ENCODE measurements at places on chromosomes 7 and 10.
A peak's percentile ranks its signal among the peaks of the same experiment; 100 is the strongest.

DNA sequence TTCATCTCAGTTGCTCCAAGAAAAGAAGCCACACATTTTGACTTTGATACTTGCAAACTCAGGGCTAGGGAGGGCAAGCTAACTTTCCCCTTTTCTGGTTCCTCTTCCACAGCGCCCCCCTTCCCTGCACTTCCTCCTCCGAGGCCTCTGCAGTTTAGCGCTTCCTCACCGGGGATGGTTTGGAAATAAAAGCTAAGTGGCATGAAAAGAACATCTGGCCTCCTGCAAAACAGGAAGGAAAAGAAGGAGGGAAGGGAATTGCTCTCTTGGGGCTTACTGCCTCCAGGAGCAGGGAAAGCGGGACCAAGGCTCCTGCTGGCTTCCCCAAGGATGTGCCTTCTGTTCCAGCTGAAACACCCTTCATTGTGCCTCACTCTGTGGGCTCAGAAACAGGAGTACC, 42.3 kb downstream of the PRKCQ start:
- no peak for DNase-seq

DNA sequence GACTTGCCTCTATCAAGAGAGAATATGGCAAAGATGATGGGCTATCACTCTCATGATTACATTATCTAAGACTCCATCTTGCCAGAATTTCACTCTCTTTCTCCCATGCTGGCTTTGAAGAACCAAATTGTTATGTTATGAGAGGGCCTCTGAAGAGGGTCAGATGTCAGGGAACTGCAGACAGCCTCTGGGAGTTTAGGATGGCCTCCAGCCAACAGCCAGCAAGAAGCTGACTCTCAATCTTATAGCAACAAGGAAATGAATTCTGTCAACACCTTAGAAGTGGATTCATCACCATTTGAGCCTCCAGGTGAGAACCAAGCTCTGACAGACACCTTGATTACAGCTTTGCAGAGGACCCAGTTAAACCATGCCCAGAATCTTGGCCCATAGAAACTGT, 33.6 kb downstream of the ZNF22 start:
- no peak for DNase-seq

- no peak for DNase-seq
These were observed 974 bp downstream of the KIF11 start for GRCh38 chr10:92593619-92594588.

GRCh38 chr7:46680147-46680546, 759.1 kb upstream of the IGFBP3 start:
- DNase-seq, result no peak

GRCh38 chr10:44591911-44592310, 207.0 kb upstream of the CXCL12 start:
- DNase-seq, result no peak

- no peak for DNase-seq
These were observed 175.9 kb downstream of the CUX1 start for GRCh38 chr7:101993311-101993710.

GRCh38 chr10:87639493-87639892, 20.2 kb upstream of the PAPSS2 start:
- DNase-seq, result no peak

DNA sequence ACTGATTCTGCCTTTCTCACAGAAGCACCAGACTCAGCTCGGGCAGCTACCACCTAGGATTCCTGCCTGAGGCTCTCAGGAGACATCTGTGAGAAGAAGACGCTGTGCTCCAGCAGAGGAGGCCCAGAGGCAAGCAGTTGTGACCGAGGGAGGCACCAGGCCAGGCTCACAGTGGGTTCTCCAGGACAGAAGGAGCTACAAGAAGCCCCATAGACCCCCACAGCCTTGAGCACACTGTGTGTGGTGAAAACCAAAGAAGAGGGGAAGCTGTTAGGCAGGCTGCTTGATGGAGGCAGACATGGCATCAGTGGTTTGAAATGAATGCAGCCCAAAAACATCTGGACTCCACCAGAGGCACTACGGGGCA, 198.8 kb downstream of the GRID1 start:
- DNase-seq, result no peak

- DNase-seq, result no peak
These were observed 5.1 kb downstream of the PRLHR start for GRCh38 chr10:118590334-118590733.

DNA sequence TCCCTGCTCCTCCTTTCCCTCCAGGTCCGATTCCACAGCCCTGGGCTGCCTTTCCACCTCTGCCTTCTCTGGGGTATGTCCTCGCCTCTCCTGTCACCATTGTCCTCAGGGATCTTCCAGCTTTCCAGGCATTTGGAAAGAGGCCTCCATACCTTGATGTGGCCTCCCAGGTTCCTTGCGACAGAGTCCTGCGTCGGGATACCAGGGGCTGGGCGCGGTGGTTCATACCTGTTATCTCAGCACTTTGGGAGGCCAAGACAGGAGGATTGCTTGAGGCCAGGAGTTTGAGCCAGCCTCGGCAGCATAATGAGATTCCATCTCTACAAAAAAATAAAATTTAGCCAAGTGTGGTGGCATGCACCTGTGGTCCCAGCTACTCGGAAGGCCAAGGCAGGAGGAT, 171.1 kb downstream of the CUX1 start:
- DNase-seq, result no peak

DNA sequence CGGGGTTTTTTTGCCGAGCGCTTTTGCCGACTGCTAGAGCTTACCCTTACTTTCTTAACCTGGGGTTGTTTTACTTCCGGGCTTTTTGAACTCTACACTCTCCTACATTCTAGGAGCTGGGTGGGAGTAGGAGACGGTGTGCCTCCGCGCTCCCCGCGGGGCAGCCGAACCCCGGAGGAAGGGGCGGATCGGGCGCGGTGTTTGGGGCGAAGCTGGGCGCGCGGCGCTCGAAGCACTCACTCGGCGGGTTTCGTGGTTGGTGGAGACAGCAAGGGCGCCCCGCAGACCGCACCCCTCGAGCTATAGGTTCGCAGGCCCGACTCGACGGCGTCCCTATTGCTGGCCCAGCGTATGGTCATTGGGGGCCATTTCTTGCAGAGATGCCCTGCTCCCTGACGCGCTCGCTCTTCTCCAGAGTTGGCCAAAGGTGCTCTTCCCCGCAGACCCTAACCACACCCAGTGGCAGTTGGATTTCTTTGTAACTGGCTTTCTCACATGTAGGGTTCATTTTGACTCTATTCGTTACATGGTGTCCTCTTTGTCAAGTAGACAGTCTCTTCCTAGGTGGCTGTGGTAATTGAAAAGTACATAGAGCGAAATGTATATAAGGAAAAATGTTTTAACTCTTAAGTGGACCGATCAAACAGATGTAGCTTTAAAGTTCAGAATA, 364 bp downstream of the ZNF518A start:
- peak; percentile 28 for DNase-seq

GRCh38 chr10:86775056-86775869, 18.8 kb downstream of the BMPR1A start:
- no peak for DNase-seq

- no peak for DNase-seq
These were observed 11.8 kb downstream of the PODXL start for GRCh38 chr7:131544449-131545301.

DNA sequence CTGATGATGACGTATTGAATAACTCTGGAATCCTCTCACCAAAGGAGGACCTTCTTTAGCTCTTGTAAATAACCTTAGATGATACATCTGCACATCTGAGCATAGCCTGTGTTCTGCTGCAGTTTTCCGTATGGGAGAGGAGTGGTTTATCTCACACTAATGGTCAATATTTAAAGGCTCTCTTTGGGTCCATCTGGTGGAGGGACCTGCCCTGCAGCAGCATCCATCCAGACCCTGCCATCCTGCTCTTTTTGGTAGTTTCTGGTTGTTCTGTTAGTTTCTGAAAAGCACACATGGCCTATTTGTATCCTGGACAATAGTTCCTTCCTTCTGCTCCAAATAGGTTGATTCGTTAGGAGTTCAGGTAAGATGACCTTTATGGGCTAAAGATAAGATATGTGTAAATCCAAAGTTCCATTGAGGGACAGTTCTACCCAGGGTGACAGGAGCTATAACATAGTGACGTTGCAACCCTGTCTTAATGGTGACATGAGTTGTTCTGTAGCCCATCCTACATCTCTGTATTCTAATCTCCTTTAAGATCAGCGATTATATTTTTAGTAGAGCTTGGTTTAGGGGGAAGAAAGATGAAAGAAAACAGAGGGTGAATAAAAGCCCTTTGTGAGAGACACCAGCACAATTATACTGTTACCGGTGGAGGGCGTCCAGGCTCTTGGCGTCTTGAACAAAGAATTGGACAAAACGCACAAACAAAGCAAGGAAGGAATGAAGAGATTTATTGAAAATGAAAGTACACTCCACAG, 60.0 kb upstream of the KLF14 start:
- DNase-seq, result no peak

- DNase-seq, result no peak
These were observed 210.9 kb downstream of the DGKI start for GRCh38 chr7:137635874-137636273.

DNA sequence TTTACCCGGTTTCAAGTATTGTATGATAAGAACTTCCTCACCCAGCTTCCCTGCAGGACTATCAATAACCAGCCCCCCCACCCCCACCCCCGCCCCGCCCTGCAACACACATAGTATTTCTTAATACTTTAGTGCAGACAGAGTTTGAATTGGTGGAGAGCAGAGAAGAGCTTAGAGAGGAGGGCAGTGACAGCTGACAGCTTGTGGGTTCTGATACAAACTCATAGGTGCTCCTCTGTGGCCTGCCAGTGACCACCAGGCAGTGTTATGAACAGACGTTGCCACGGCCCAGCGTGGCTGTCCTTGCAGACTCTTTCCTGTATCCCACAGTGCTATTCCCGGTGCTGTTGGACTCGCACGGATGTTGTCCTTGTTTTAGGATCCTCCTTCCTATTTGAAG, 186.9 kb upstream of the ADO start:
- DNase-seq, result no peak

- no peak for DNase-seq
These were observed 42.1 kb downstream of the ST8SIA6 start for GRCh38 chr10:17412323-17412722.

GRCh38 chr10:106815427-106816043, 349.0 kb downstream of the SORCS1 start:
- DNase-seq, result no peak

GRCh38 chr10:72171175-72171630, 44.6 kb upstream of the ANAPC16 start:
- DNase-seq, result no peak

GRCh38 chr10:112535531-112535951, 88.5 kb downstream of the VTI1A start:
- DNase-seq, result no peak

GRCh38 chr7:134804351-134804750, 24.9 kb downstream of the CALD1 start:
- no peak for DNase-seq

GRCh38 chr10:82242778-82243177, 367.8 kb downstream of the NRG3 start:
- no peak for DNase-seq

- DNase-seq, result no peak
These were observed 190.0 kb downstream of the CALN1 start for GRCh38 chr7:72222136-72222535.

DNA sequence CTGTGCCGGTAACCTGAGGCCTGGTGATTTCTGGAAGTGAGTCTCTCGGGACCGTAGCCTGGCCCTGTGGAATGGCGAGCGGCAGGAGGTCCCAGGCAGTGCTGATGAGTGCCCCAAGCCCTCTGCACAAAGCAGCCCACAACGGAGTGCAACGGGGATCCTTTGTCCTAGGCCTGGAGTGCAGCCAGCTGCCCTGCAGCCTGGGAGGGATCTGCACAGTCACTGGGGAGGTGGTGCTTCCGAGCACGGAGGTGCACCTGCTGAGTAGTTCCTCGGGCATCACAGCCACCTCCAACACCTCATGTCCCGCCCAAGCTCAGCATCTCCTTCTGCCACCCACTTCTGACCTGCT, 162.8 kb upstream of the ZMIZ1 start:
- DNase-seq, result no peak

GRCh38 chr10:123556736-123557135, 109.4 kb upstream of the GPR26 start:
- no peak for DNase-seq

DNA sequence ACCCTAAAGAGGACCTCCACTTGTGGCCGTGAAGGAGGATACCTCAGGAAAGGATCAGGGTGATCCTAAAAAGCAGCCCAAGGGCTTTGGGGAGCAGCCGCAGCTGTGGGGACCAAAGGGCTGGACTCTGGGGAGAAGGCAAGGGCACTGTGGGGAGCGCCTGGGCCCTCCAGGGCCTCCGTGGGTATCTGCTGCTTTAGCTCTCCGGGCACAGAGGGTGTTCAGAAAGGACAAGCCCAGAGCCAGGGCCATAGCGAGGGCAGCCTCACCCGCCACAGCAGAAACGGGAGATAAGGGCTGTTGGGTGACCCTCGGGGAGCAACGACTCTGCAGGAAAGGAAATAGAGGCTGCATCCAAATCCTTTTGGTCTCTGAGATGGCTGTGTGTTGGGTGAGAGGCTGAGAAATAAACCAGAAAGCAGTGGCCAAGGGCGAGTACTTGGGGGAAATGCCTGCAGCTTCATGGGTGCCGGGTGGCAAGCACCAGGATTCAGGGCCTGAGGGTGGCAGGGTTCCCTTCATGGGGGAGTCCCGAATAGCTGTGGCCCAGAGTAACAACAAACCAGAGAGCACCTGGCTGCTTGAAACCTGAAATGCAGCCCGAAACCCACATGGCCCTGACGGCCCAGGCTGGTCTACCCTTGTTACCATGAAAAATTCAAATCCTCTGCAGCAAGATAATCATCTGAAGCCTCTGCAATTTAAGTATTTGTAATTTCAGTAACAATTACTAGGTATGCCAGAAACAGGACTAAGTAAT, 95.2 kb downstream of the VIPR2 start:
- no peak for DNase-seq

DNA sequence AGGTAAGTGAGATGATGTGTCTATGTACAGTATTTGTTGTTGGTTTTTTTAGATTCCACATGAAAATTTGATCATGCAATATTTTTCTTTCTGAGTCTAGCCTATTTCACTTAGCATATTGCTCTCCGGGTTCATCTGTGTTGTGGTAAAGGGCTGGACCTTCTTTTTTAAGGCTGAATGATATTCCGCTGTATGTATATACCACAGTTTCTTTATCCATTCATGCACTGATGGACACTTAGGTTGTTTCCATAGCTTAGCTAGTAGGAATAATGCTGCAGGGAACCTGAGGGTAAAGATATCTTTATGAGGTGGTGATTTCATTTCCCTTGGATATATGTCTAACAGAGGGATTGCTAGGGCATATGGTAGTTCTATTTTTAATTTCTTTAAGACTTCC, 80.8 kb downstream of the FAM107B start:
- no peak for DNase-seq

DNA sequence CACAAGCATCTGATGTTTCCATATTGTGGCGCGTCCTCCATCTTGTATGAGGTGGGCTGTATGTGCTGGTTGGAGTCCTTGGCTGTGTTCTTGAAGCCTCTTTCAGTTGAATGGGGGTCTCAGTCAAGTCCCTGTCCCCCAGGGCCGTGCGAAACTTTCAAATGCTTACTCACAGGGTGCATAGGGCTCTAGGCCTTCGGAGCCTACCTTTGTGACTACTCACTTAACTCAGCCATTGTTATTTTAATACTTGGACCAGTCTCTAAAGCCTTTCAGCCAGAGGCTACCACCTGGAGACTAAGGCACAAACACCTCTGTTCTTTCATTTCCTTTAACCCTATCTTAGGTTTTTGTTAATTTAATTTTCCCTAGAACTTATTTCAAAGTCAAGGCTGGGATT, 785.9 kb downstream of the GATA3 start:
- no peak for DNase-seq

Data from stimulated activated CD4-positive, alpha-beta T cell treated with anti-CD3 and anti-CD28 coated beads, Interleukin-1b, Interleukin-23, amount 100 ng/mL, for 1 hour (primary cell).